Kidney (tissue), 22 donors: ENCODE measurements at places on chromosomes 4 and X. TPM values are rescaled to one million over a fixed set of nuclear protein-coding genes. Genes with fewer than 3 reads are reported as not detected.
A peak's percentile ranks its signal among the peaks of the same experiment; 100 is the strongest.

DNA sequence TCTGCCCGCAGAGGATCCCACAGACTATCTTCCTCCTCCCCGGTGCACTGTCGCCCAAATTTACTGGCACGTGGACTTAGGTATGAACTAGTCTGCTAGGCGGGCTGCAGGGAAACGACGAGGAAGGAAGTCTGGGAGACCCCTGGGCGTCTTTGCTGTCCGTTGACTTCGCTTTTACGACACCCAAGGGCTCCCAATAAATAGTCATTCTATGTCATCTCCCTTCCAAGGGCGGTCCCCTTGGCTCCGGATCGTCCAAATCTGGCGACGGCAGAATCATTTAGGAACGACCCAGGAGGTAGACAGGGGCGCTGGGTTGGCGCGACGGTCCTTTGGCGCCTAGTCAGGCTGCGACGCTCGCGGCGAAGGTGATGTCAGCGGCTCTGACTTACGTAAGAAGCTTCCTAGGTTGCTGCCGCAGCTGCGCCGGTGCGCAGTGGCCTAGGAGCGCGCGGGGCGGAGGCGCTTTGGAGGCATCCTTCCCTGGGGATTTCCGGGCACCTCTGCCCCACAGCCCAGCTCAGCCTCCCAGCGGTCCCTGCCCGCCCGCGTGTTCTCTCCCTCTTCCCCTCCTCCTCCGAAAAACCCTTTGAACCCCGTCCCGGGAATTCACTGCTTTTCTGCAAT is 2.2 kb downstream of the NHS start:
- DNase-seq: peak; percentile 35

DNA sequence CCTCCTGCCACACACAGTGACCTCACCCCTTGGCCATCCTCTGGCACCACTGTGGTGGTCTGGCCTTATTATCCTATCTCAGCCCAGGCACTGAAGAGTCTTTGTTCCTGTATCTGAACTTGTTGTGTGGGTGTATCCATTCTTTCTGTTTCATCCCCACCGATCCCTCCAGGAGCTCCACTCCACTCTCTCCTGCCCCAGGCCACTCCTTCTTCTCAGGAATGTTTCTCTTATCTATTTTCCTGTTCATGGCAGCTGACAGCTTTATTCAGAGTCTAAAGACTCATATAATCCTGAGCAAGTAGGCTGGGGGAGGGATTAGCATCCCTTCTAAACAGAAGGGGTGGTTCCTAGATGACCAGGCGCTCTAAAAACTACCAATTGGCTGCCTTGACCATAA is 150.0 kb downstream of the ANAPC10 start:
- no peak for DNase-seq

DNA sequence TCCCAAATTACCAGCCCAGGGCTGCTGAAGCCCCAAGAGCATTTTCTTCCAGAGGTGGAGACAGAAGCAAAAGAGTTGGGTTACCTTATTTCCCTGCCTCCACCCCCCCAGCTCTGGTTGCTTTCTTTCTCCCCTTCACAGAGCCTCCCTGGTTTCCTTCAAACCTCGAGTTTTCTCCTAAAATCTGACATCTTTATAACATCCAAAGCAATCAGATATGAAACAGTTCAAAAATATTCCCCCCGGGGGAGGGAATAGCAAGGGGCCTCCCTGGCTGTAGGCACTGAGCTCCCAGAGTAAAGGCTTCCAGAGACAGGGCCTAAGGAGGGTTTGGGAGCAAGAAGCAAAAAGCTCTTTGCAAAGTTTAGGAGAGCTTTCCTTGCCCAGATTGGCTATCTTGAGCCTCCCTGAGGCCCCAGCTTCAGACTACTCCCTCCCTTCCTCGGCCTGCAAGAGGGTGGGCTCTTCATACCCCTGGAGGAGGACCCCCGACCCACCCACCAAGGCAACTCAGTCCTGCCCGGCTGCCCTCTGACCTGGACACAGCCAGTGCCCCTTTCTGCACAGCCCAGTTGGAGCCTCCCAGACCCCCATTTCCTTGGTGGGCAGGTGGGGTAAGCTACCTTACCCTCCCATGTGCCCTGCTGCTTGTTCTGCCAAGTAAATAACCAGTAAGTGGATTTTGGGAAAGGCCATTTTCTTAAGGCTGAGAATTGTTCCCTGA is 7.6 kb downstream of the MAMLD1 start:
- no peak for DNase-seq

DNA sequence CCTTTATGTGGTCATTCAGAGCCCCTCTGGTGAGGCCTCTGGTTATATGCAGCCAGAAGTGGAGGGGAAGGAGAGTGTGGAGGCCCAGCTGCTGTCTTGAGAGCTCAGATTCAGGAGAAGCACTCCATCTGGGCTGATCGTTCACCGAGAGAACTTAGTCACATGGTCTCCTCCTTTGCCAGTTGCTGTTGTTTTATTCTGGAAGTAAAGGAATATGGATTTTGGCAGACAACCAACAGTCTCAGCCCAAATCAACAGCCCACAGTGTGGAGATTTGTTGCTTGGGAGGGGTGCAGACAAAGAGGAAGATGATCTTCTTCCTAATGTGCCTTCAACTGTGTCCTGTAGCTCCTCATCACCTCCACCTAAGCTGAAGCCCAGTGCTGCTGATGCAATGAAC is 355.4 kb downstream of the ANK2 start:
- no peak for DNase-seq

DNA sequence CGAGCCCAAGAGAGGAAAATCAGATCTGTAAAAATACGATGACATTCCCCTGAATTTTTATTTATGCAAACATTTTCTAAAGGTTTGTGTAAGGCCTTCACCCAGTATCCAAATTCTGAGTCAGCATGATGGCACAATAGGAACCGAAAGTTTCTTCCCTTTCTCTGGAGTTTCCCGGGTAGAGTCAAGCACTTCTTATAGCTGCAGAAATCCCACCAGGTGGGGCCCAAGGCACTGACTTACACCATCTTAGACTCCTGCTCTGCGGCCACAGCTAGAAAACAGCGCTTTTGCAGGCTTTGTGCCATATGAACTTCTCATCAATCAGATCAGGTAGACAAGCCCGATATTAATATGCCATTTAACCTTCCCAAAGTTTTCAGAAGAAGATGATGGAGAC is 13.4 kb downstream of the LEF1 start:
- DNase-seq: peak; percentile 75

DNA sequence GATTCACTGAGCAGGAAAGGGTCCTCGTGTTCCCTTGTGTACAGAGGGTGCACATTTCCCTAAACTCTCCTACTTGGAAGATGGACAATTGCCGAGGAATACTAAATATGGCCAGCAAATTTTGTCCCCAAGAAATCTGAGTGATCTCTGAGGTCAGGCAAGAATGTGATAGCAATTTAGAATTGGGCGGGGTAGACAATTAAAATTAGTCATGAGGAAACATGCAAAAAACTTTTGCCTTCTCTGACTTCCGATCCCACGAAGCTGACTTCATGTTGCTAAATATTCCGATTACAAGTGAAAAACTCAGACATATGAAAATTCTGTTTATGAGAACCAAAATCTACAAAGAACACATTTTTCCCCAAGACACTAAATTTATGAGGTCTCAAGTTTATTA is 453.9 kb upstream of the ZFP42 start:
- no peak for DNase-seq

- no peak for DNase-seq
These were observed 55.2 kb downstream of the NEK1 start for GRCh38 chr4:169557061-169557636.

DNA sequence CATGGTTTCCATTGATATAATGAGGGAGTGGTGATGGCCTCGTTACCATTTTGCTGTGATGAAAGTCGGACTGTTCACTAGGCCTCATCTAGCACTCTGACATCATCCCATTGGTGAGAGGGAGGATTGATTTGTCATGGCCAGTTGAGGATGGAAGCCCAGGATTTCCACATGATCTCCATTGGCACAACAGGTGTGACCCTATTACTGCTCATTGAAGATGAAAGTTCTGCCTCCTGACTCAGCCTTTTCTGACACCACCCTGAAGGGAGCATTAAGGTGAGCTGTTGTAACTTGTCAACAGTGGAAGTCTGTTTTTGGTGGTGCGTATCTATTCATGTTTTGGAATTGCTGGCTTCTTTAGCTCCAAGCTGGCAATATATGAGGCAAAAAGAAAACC is 144.2 kb downstream of the PABPC4L start:
- DNase-seq: no peak

DNA sequence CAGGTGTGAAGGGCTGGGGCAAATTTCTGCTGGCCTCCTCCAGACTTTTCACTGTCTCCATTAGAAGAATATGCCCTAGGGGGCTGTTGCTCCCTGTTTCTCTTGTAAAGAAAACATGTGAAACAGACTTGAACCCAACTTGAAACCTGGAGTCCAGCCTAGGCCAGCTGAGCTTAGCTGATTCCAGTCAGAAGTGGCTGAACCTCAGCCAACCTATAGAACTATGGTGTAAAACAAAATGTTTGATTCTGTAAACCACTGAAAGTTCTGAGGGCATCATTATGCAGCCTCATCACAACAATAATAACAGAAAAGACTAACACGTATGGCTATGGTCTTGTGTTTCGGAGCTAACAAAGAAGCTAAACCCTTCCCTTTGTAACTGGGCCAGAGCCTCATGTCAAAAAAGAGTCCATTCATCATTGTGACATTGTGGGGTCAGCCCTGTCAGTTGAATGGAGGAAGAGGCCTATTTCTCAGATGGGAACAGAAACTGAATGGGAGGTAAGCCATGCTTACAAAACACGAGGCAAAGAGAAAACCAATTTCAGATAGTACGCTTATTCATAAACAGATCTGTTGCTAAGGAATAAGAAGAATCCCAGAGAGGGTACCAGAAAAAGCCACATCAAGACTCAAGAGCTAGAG is 34.1 kb downstream of the SETD7 start:
- DNase-seq: no peak

- no peak for DNase-seq
These were observed 43.8 kb downstream of the PDS5A start for GRCh38 chr4:39933671-39934590.

GRCh38 chrX:124211312-124211942 is 121.0 kb upstream of the TEX13D start:
- DNase-seq: no peak

- DNase-seq: no peak
These were observed 142.8 kb downstream of the PJA1 start for GRCh38 chrX:69022430-69022829.

DNA sequence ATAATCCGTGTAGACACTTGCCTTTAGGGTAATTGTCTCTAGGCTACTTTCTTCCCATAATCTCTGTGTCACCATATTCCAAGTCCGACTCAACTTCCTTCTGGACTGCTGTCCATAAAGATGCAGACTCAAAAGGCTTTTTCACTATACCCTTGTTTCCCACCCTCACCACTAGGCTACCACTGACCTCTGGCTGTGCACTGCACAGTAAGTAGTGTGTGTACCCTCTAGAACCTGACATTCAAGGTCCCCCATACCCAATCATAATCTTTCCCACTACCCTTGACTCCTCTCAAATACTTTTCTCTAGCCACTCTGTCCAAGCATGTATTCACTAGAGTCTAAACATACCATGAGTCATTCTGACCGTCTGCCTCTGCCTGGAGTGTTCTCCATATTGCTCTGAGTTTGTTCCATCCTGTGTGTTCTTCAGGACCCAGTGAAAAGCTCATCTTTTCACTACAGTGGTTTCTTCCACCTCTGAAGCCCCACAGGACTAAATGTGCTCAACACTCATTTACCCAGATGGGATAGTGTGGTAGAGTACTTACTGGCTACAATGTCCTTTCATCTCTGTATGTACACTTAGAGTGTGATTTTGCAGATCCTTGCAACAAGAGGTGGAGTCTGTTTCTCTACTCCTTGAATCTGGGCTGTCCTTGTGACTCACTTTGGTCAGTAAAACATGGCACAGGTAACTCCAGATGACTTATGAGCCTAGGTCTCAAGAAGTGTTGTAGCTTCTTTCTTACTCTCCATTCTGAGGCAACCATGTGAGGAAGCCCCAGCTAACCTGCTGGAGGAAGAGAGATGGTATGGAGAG is 17.4 kb downstream of the JADE3 start:
- no peak for DNase-seq

GRCh38 chr4:90226734-90227133 is 99.5 kb downstream of the CCSER1 start:
- DNase-seq: no peak

Gene HSD17B13
- polyA plus RNA-seq: not detected

- DNase-seq: no peak
These were observed 101.9 kb downstream of the QRFPR start for GRCh38 chr4:121278811-121279368.

GRCh38 chr4:145541346-145541745 is 59.7 kb downstream of the SMAD1 start:
- DNase-seq: no peak

GRCh38 chr4:150256841-150257730 is 178.8 kb downstream of the DCLK2 start:
- DNase-seq: no peak

- DNase-seq: no peak
These were observed 48.8 kb downstream of the AFAP1 start for GRCh38 chr4:7890635-7891393.

- no peak for DNase-seq
These were observed 988.3 kb downstream of the PCDH19 start for GRCh38 chrX:99421796-99422195.

- no peak for DNase-seq
These were observed 1886.4 kb upstream of the TENM3 start for GRCh38 chr4:180356766-180357165.

Gene ADGRG4
- not detected for polyA plus RNA-seq

Gene HSPA4L
- 8.8 TPM for polyA plus RNA-seq

Gene TCEAL6
- 1.1 TPM for polyA plus RNA-seq

- no peak for DNase-seq
These were observed 678.8 kb upstream of the NR3C2 start for GRCh38 chr4:149121023-149121404.

Gene PRAF2
- polyA plus RNA-seq: 47.9 TPM

DNA sequence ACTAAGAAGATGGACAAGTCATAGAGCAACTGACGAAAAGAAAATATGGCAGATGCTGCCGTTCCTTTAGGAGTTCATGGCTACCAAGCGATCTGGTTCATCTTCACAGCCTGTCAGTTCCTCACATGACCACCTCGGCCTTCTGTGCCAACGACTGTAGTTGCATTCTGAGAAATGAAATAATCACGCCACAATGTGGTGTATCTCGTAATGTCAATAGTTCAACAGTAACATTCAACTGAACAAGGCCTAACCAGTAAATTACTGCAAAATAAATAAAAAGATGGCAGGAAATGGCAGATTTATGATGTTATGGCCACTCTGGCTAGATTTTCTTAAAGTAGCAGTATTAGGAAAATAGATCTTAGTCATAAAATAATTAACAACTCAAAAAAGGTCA is 4.4 kb downstream of the GPRIN3 start:
- DNase-seq: no peak
